Stimulated activated CD8-positive, alpha-beta memory T cell treated with anti-CD3 and anti-CD28 coated beads, Interleukin-15, amount 100 ng/mL, for 24 hours (primary cell): ENCODE measurements at places on chromosomes 12 and 14.

DNA sequence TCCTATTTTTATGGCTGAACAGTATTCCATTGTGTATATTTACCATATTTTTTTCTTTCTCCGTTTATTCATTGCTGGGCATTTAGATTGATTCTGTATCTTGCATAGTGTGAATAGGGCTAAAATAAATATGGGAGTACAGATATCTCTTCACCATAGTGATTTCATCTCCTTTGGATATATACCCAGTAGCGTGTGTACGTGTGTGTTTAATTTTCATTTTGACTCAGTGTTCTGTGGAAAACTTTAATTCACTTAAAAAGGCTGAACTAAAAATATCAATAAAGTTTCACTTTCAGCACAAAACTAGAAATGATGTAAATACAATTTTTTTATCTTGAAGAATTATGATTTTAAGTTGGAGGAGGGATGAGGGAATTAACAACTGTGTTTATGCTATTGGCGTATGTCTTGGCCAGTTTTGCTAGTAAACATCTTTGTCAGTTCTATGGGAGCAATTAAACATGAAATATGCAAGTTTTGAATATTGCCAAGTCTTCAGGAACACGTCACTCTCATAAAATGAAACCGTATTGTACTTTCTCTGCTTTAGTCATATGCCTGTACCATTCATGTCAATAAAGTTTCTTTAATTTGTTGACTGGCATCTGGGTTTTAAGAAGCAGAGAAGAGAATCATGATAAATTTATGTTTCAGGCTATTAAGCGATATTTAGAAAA is 99.8 kb downstream of the PTGER2 start:
- DNase-seq: no peak

GRCh38 chr14:73460691-73461127 is 2.4 kb upstream of the NUMB start:
- no peak for DNase-seq

DNA sequence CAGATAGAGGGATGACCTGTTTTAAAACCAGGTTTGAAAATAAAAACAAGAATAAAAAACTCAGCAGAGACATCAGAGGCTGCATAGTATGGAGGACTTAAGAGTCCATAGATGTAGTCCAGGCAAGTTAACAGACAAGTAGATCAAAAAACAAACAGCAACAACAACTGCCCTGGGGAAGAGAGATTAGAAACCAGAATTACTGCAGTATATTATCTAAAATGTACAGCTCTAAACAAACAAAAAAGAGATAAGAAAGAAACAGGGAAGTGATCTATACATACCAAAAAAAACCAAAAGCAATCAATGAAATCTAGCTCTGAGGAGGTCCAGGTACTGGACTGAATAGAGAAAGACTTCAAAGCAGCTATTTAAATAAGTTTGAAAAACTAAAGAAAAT is 48.8 kb downstream of the ACSM4 start:
- DNase-seq: no peak

GRCh38 chr14:39948235-39948634 is 516.0 kb upstream of the FBXO33 start:
- DNase-seq: no peak

DNA sequence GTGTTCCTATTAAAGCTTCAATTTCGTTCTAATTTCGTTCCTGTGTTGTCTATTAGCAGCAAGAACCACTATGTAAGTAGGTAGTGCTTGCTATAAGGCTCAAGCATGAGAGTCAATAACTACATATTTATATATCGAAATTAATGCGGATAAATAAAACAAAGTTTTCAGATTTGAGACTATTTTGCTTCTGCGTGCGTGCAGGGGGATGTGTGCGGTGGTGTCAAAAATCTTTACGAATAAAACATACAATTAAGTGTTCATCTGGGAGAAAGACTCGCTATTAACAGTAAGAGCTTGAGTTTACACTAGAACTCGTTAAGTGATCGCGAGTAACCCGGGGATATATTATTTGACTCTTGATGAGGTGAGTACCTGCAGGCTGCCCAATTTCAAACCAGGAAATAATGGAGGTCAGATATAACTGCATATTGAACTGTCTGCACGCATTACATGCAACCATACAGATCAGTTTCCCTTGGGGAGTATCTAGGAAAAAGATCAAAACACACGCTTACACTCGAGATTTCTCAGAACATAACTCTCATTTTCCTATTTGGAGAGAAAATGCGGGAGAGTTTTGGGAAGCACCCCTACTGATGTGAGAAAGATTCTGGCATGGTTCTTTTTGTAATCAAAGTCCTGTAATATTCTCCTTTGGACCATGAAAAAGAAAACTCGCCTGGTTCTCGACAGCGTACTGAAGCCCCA is 813 bp downstream of the TWF1 start:
- no peak for DNase-seq

- no peak for DNase-seq
Observed at GRCh38 chr12:106883426-106883825, 72.3 kb upstream of the TMEM263 start.

DNA sequence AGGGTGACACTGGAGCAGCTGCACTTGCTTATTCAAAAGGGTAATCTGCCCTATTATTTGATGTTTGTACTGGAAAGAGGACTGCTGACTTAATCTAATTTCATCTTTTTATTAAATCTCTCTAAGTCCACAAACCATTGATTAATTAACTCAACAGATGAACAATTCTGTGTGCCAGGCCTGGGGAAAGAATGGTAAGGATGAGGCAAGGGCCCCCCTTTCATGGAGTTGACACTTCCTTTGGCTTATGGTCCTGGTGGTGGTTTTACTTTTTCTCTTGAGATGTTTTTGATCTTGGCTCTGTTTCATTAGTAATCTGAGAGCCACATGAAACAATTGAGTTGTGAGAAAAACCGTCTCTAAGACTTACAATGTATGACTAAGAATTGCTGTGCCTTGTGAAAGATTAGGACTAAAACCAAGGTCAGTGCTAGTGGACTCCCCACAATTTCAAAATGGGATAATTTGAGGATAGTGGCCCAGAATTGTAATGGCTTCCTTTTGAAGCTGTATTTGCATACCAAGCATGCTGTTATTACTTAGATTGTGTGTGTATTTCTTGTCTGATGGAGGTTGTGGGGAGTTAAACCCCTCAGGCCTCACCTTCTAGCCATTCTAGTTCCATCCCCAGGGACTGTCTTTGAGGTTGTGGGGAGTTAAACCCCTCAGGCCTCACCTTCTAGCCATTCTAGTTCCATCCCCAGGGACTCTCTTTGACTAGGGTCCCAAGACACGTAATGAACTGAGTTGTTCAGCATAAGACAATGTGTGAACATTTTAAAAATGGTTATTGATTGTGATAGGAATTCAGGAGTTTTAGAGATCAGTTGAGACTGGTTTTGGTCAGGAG is 52.5 kb upstream of the EVL start:
- no peak for DNase-seq

DNA sequence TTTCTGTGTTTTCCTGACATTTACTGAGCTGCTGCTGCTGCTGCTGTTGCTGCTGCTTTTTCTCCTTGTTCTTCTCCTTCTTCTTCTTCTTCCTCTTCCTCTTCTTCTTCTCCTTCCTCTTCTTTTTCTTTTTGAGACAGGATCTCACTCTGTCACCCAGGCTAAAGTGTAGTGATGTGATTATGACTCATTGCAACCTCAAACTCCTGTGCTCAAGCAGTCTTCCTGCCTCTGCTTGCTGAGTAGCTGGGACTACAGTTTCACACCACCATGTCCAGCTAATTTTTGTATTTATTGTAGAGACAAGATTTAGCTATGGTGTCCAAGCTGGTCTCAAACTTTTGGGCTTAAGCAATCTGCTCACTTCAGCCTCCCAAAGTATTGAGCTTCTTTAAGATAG is 95.8 kb downstream of the TMTC3 start:
- no peak for DNase-seq

- no peak for DNase-seq
Observed at GRCh38 chr12:72075401-72075800, 136.8 kb downstream of the TPH2 start.

- no peak for DNase-seq
Observed at GRCh38 chr14:31071151-31071550, 45.0 kb upstream of the STRN3 start.

GRCh38 chr14:54709444-54709843 is 142.5 kb downstream of the SAMD4A start:
- no peak for DNase-seq

DNA sequence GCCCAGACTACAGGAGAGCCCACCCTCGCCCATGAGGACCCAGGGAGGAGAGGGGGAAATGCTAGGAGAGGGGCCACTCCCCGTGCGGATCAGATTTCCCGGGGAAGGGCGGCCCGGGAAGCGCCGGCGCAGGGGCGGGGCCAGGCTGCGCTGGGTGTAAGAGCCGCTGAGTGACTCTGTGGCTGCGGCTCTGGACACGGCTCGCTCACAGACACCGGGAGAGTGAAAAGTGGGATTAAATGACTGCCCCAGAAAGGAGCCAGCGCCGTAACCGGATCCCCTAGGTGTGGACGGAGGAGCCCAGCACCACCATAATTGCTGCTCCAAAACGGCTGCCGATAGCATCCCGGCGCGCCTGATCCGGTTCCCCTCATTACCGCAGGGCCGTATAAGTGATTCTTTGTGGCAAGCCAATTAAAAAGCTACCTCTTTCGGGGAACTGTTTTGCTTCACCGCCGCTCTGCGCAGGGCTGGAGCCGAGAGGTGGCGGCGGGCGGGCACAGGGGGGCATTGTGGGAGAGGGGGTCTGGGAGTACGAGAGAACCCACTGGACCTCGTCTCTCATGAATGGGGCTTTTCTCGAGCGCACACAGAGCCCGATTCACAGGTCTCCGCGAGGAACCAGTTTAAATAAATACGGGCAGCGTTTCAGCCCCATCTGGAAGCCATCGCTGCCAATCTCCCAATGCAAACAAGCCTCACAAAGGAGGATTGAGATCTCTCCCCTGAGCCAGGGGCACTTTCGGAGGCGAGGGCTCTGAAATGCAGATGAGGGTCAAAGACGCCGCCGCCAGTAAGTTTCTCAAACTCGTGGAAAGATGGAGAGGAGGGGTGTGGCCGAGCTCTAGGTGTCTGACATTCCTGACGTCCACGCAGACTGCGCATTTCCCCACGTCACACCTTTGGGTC is 2.5 kb downstream of the COL2A1 start:
- DNase-seq: no peak

- DNase-seq: no peak
Observed at GRCh38 chr14:104247336-104248202, 109.2 kb downstream of the KIF26A start.

DNA sequence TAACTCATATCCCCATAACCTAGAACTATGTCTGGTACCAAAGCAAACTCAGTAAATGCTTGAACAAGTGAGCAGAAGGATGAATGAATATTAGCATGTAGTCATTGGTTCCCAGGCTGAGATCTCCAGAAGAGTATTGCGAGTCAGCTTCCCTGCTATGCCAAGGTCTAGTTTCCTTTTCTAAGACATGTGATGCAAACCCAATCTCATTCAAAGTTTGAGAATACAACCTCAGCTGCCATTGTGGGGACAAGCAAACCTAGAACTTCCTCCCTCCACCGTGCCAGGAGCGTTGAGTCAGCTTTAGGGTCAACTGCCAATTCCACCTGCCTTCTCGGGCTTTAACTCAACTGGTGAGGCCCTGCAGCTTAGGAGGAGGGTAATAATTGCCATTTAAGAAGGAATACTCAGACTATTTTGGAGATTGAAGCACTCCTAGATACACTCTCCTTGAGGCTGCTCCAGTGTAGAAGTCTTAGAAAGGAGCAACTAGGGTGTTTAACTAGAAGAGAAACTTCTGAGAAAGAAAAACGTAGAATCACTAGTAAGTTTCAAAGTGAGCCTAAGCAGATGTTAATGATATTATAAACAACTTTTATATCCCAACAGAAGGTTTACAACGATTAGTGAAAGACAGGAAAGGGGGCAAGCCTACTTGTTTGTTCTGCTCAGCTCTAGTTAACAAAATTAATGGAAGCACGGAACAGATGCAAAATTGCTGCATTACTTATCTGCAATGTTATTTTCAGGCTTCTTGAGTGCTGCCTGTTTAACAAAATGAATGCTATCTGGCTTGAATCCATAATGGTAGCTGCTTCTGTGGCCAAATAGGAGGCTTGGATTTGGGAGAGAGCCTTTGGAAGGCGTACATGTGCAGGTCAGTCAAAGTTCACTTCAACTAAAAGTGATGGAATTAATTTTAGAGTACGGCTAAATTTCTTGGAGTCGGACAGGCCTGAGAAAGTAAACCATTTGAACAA is 96.9 kb downstream of the HELB start:
- no peak for DNase-seq

- no peak for DNase-seq
Observed at GRCh38 chr12:110135806-110136205, 11.6 kb downstream of the IFT81 start.
